ENCODE measurements at places on chromosomes 2 and 18.

GRCh38 chr2:235371018-235371417, 122.8 kb upstream of the AGAP1 start:
- DNase-seq = no peak

DNA sequence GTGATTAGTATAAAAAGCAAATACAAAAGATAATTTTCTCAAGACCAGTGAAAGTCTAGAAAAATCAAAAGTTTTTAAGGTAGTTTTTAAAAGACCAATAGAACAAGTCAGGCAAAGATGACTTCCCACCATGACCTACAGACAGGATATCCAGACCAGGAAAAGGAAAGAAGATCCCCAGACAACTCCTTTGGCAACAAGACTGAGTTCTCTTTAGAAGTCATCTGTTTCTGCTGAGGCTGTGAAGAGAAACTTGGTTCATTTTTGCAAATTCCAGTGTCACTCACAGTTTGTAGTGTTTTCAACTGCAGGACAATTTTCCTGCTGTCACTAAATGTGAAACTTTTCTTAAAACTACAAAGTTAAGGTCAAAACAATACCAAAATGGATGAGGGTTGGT, 240.9 kb upstream of the SIX2 start:
- no peak for DNase-seq

DNA sequence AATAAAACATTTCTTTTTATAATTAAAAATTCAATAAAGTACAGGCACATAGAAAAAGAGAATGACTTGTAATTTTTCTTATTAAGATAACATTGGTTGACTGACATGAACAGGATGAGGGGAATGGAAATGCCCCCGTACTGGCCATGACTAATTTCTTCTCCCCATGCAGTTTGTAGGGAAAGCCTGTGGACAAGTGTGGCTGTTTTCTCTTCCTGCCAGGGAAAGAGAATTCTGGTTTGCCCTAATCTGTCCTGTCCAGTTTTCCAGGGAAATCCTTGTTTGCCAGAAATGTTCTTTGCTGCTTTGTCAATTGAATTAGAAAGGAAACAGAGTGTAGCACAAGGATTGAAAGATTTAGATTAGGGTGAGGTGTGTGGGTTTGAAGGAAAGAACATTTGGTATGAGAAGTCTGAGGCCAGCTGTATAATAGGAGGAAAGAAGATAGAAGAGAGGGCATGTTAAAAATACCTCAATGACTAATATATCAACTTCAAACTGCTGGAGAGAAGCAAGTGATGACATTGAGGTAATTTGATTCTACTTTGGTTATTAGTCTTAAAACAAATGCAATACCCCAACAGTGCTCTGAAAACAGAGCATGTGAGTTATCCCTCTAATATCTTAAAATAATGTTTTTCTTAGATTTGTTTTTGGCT, 593.9 kb upstream of the ZNF804A start:
- no peak for DNase-seq

DNA sequence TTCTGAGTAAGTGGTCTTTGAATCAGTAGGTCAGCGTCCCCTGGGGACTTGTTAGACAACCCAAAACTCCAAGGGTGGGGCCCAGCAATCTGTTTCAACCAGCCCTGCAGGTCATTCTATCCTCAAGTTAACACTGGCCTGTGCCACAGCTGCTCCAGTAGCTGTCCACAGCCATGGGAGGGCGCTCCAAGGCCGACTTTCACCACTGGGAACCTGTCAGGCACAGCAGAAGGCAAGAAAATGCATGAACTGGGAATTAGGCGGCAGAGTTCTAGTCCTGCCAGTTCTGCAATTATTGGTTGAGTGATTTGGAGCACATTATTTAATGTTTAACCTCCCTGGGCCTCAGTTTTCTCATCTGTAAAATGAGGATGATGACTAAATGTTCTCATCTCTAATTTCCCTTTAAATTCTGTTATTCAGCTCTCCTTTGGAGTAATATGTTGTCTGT, 17.4 kb upstream of the MRPL33 start:
- DNase-seq = peak; percentile 80

DNA sequence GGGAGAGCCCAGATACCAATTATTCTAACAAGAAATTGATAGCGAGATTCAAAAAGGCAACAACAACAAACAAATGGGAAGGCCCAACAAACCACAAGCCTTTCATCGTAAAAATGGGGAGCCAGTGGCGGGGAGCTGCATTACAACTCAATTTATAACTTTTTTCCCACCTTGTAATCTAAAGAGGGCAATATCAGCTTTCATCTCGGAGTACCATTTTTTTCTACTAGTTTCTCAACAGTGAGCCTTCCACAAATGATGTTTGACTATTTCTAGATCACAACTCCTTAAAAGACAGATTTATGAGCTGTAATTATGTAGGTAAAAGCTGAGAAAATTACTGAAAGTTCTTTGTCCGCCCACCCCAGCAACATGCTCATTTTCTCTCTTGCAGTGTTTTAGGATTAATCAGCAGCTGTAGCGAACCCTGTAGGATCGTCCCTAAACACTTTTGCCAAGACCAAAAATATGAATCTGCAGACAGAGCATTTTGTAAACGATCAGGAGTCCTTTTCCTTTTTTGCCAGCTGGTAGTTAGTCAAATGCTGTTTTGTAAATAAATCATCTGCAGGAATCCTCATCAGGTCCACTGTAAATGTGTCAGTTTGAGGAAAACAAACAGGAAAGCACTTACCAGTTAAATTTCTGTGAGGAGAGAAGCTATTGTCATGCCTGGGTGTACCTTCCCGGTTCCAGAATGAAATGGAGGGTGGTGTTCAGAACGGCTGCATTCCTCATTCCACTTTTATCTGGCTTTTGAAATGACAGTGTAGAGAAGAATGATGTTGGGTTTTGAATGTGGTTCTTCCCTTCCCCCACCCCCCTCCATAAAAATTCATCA, 53.2 kb downstream of the EEF1B2 start:
- peak; percentile 35 for DNase-seq

DNA sequence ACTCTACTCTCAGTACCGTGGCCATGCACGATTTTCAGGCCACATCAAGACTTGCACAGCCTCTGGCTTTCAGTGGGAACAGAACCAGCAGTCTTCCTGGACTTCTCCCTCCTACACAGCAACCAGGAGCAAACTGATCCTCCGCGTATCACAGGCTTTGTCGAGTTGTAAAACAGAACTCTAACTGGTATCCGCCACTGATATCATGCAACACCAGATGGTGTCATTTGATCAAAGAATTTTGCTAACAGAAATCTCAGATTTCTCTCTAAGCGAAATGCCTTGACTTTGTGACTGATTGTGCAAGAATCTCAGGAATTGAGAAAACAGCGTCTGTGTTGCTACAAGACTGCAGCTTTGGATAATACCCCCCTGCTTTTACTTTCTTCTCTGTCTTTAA, 85.7 kb downstream of the COPS8 start:
- peak; percentile 93 for DNase-seq

Measured in ELR (cell line).